ENCODE measurements at places on chromosomes 4 and X.

DNA sequence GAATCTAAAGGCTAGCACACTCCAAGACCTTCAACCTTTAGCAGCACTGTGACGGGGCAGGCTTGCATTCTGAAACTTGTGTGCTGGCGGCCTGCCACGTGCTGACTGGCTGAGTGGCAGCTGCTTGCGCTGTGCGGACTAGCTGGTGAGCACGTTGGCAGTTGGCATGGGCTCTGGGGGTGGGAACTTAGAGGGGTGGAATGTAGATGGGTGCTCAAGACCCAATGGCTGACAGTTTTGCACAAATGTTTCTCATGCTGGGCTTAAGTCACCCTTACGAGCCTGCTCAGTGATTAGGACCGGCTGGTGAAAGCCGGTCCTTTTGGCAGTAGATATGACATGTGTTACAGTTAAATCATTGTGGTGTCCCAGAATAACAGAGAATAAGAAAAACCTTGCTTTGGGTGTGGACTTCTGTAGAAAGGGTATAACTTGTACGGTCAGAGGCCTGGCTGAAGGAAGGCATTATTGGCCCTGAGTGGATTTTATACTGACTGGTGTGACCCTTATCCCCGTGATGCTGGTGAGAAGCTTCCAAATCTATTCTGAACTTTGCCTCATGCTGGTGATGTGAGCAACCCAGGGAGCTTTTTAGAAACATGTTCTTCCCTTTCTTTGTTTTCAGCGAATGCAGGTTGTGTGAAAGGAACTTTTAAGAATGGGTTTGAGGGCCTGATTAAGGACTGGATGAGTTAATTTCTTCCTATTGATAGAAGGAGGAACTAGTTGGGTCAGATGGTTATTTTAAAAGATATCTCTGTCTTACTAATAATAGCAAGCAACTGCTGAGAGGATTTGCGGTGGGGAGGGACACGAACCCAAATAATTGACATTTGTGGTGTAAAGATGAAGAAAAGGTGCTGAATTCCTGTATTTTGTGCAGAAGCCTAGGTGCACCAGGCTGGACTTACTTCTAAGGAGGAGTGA, 107.4 kb upstream of the SLC4A4 start:
- peak; percentile 68 for DNase-seq

DNA sequence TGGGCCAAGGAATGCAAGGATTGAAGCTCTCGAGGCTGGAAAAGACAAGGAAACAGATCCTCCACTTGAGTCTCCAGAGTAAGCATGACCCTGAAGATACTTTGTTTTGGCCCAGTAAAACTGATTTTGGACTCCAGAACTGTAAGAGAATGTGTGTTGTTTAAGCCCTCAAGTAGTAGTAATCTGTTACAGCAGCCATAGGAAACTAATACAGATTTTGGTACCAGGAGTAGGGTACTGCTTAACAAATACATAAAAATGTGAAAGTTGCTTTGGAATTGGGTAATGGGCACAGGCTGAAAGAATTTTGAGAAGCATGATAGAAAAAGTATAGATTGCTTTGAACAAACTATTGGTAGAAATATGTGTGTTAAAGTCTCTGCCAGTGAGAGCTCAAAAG, 17.4 kb upstream of the FRAS1 start:
- DNase-seq: no peak

GRCh38 chrX:18674417-18674787, 2.5 kb upstream of the RS1 start:
- DNase-seq: no peak

DNA sequence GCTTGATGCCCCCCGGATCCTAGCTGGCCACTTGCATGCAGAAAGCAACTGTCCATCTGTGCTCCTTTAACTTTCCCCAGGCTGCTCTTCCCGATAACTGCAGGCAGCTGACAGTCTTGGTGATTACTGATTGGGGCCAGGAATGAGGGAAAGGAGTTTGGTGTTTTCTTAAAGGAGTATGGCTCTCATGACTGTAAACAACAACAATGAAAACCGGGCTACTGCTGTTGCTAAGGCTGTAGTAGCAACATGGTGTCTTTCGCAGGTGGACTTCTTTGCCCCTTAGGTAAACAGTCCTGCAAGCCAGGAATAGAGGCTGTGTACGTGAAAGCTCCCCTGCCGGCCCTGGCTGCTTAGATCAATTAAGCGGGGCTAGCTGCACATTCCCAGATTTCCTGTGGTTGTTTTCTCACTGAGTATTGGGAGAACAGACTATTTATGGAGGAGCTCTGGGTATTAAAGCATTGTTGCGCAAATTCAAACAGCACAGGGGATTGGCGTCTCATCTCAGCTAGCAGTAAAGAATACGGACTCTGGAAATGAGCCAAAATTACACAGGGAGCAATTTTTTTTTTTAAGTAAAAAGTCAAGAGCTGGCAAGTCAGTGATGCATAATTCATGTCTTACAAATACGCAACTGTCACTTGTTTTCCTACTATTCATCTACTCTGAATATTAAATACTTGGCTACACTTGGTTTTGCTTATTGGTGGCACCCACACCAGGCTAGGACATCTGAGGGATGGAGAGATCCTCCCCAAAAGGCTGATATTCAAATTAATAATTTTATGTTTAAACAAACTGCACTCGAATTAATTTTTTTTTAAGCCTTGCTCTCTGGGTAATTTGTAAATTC, 61.6 kb upstream of the NAP1L5 start:
- peak; percentile 82 for DNase-seq

DNA sequence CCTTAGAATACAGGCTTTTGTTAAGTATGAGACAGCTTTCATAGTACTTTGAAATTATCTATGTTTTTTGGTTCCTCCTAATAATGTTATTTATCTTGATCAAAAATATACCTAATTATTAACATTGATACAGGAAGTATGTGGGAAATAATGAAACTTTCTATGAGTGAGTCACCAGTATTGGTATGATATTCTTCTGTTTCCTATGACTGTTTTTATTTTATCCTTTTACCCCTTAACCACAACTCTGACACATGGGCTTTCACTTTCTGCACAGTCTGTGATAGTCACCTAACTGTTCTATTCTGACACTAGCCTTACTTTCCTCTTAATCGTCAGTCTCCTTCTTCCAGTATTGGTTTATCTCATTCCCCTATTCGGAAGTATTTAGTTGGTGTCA, 4.7 kb downstream of the THAP9 start:
- peak; percentile 60 for DNase-seq

DNA sequence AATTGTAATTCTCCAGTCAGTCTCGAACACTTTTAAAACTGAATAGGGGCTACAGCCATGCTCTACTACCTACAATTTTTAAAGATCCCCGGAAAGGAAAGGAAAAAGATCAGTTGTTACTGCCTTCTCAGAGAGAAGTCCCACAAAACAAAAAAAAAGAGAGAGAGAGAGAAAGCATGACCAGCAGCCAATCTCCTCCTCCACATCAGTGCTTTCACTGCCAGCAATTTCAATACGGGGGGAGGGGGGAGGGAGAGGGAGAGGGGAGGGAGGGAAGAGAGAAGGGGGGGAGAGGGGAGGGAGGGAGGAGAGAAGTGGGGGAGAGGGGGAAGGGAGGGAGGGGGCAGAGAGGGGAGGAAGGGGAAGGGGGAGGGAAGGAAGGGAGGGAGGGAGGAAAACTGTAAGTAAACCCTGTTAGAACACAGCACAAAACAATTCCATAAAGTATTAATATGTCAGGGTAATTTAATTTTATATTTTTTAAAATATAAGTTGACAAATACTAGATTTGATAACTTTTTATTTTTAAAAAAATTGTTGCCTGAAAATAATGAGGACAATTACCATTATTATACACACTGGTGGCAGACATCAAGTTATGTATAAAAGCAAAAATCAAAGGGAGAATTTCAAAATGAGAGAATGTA, 108.0 kb downstream of the LRBA start:
- peak; percentile 1 for DNase-seq

- DNase-seq: peak; percentile 34
Observed at GRCh38 chr4:128006592-128006991, 41.4 kb downstream of the ABHD18 start.

- no peak for DNase-seq
Observed at GRCh38 chr4:71201057-71201456, 137.8 kb upstream of the SLC4A4 start.

DNA sequence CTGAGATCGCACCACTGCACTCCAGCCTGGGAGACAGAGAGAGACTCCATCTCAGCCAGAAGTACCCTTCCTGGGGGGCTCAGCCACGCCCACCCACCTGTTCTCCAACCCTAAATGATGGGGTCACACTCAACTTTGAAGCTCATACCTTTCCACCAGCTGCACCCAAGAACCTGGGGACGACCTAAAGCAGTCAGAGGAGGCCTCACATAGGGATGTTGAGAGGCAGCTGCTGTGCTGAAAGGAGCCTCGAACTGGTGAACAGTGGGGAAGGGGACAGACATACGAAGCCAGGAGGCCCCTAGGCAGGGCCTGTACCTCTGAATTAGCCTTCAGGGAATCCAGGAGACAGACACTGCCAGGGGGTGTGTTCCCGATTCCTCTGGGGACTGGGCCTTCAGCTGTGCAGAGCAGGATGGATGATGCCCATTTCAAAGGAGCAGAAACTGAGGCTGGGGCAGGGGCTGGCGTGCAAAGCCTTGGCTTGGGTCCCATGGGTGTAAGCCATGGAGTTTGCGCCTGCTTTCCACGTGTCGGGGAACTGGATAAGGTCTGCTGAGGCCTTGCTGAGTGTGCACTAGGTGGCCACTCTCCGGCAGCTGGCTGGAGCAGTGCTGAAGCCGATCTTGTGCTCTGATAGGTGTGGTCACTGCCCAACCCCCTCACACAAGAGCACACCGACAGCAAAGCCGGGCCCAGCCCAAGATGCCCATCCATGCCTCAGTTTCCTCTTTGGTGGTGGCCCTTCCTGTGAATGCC, 130.8 kb downstream of the CPZ start:
- DNase-seq: no peak

- peak; percentile 3 for DNase-seq
Observed at GRCh38 chrX:40809210-40809609, 73.9 kb upstream of the MED14 start.

- DNase-seq: peak; percentile 2
Observed at GRCh38 chr4:152039691-152040090, 278.9 kb upstream of the GATB start.

DNA sequence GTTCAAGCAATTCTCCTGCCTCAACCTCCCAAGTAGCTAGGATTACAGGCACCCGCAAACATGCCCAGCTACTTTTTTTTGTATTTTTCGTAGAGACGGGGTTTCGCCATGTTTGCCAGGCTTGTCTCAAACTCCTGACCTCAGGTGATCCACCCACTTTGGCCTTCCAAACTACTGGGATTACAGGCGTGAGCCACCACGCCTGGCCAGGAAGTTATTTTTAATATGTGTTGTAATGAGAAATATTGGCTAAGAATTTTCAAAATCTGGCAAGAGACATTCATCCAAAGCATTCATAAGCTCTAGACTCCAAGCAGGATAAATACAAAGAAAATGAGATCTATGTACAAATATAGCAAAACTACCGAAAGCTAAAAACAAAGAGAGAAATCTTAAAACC, 18.0 kb upstream of the METAP1 start:
- no peak for DNase-seq

GRCh38 chr4:176323511-176324160, 3.9 kb downstream of the SPCS3 start:
- DNase-seq: no peak

DNA sequence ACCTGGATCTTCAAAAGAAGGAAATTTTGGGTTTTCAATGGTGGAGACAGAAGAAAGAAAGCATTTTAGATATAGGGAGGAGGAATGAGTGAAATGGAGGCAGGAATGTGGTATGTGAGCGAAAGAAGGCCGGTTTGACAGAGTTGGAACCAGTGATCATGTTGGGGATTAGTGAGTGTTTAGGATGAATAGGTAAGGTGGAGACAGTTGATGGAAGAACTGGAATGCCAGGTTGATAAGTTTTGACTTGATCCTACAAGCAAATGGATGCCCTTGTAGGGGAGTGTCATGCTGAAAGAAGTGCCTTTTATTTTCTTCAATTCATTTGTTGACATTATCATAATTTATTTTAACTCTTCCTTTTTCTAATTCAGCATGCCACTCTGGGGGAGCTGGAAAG, 207.8 kb upstream of the AMOT start:
- no peak for DNase-seq

GRCh38 chr4:118760493-118760892, 75.3 kb downstream of the METTL14 start:
- no peak for DNase-seq

DNA sequence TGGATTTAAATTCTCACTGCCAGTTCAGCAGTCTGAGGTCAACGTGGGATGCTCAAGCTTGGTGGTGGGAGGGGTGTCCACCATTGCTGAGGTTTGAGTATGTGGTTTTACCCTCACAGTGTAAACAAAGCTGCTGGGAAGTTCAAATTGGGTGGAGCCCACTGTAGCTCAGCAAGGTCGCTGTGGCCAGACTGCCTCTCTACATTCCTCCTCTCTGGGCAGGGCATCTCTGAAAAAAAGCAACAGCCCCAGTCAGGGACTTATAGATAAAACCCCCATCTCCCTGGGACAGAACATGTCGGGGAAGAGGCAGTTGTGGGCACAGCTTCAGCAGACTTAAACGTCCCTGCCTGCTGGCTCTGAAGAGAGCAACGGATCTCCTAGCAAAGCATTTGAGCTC, 14.9 kb upstream of the RRAGB start:
- no peak for DNase-seq

GRCh38 chr4:30330894-30331652, 389.1 kb upstream of the PCDH7 start:
- DNase-seq: no peak

Data from fibroblast of skin of right biceps (primary cell).